ENCODE measurements at places on chromosomes 12 and 14. TPM values are rescaled to one million over a fixed set of nuclear protein-coding genes. Genes with fewer than 3 reads are reported as not detected.

DNA sequence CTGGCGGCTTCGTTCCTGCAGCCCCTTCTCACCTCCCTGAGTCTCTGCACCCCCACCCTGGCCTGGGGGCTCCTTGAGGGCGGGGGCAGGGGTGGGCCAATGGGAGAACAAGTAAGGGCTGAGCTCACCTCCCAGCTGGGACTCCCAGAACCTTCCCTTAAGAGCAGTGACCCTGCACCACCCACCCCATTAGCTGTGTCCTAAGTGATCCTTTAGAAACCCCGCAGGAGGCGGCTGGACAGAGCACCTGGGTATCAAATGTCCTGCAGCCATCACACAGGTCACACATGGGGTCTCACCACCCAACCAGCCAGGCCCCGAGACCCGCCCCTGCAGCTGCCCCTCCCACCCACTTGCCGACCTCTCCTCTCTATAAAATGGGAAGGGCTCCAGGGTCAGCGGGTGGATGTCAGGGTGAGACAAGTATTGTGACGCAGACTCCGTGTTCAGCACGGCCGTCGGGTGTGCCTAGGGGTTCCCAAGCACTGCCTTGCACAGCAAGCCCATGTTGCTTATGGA, 151.2 kb upstream of the C14orf180 start:
- no peak overlapping the region for H3K4me3 ChIP-seq
- no peak for DNase-seq
- H3K36me3 ChIP-seq: no peaks in the 10 kb centered on the region

Gene ENDOU
- total RNA-seq: not detected

- H3K27ac ChIP-seq: no peak overlapping the region
- no peak overlapping the region for H3K4me3 ChIP-seq
- H3K27me3 ChIP-seq: no peaks in the 10 kb centered on the region
- H3K4me1 ChIP-seq: no peaks in the 10 kb centered on the region
Measured at GRCh38 chr14:98962118-98962517, 309.9 kb downstream of the BCL11B start.

- H3K4me3 ChIP-seq: no peak overlapping the region
- peak overlapping the region; percentile 2 for H3K27ac ChIP-seq
- H3K4me1 ChIP-seq: peaks cover 42% of the 10 kb centered on the region
- peak; percentile 65 for DNase-seq
- H3K27me3 ChIP-seq: no peaks in the 10 kb centered on the region
- peaks cover 1% of the 10 kb centered on the region for H3K36me3 ChIP-seq
Measured at GRCh38 chr14:54857830-54858269, 44.8 kb downstream of the GCH1 start.

DNA sequence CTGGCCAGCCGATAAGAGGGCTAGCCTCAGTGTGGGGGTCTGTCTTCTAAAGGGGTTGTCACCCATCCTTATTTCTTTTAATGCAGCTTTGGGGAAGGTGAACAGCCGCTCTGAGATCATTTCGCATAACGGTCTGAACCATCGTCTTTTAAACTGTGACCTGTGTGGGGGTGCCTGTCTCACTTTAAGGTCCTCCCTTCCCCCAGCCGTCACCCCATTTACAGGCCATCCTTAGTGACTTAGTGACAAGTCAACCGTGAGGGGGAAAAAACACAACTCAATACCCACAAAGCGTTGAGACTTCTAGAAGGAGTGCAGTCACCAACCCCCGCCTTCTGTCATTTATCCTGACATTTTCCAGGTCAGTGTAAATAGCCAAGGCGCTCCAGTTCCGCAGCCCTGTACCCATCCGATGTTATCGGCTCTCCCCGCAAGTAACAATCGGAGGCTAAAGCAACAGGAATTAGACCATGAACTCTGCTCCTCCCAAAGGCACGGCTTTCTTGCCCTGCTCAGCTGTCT, 505 bp upstream of the DENND5B start:
- H3K27me3 ChIP-seq: no peaks in the 10 kb centered on the region
- no peaks in the 10 kb centered on the region for H3K36me3 ChIP-seq
- peaks cover 37% of the 10 kb centered on the region for H3K4me1 ChIP-seq

DNA sequence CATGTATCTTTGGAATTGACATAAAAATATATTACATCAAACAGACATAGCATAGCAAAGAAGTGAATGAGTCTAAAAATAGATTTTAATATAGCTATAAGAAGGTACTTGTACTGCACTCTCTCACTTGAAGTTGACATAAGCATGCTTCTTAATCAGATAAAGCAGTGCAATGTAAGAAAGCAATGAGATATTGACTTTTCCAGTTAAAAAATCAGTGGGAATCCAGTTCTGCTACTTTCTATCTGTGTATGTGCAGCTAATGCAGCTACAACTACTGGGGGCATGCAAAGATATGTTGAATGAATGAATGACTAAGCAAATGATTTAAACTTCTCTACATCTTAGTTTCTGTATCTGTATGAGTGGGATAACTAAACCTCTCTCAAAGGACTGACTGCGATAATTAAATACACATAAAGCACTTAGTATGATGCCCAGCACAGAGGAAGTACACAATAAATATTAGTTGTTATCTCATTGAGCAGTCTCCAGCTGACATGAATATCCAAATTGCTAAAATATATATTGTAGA, 10.3 kb downstream of the WASHC3 start:
- H3K4me3 ChIP-seq: no peak overlapping the region
- H3K4me1 ChIP-seq: peaks cover 17% of the 10 kb centered on the region
- no peak for DNase-seq
- no peaks in the 10 kb centered on the region for H3K27me3 ChIP-seq
- H3K27ac ChIP-seq: peak overlapping the region; percentile 68

GRCh38 chr14:25086081-25086480, 36.1 kb upstream of the STXBP6 start:
- H3K4me3 ChIP-seq: no peak overlapping the region
- DNase-seq: no peak
- no peaks in the 10 kb centered on the region for H3K27me3 ChIP-seq
- no peak overlapping the region for H3K27ac ChIP-seq
- no peaks in the 10 kb centered on the region for H3K4me1 ChIP-seq
- H3K36me3 ChIP-seq: no peaks in the 10 kb centered on the region

DNA sequence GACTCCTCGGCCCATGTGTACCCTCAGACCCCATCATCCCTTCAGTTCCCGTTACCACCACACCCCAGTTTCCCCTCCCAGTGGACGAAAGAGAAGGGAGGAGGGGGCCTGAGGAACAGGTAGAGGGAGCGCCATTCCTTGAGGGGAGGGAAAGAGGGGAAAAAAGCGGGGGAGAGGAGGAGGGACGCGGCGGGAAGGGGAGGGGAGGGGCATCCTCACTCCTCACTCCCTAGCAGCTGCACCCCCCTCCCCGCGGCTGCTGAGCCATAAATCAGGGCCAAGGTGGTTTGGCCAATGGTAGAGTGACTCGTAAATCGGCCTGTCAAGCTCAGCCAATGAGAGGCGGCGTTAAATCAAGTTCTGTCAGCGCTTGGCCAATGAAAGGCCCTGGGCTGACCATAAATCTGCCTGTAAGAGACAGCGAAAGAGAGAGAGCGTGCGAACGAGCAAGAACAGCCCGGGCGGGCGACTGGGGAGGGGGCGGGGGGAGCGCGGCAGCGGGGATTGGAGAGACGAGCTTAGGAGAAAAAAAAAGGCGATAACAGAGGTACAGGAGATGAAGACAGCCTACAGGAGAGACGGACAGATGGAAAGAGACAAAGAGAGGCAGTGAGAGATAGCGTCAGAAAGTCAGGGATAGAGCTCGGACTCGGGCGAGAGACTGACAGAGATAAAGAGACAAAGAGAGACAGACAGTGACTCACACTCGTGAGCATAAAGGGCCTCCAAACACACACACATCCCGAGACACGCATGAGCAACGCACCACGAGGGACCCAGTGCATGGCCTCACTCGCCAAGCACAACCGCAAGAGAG, 5.1 kb downstream of the GPR84 start:
- H3K27ac ChIP-seq: peak overlapping the region; percentile 81
- no peaks in the 10 kb centered on the region for H3K27me3 ChIP-seq
- peak; percentile 96 for DNase-seq
- H3K4me1 ChIP-seq: peaks cover 17% of the 10 kb centered on the region

DNA sequence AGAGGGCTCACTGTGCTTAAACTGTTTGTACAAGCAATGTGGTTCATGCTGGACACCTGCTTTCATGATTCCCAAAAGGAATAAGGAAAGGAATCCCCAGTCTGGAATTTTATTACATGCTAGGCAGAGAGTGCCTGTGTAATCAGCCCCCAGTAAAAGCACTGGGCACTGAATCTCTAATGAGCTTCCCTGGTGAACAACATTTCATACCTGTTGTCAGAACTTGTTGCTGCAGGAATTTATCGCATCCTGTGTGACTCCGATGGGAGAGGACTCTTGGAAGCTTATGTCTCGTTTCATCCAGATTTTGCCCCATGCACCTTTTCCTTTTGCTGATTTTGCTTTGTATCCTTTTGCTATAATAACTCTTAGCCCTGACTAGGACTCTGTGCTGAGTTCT, 190.2 kb upstream of the HMGA2 start:
- H3K4me3 ChIP-seq: no peak overlapping the region
- no peaks in the 10 kb centered on the region for H3K36me3 ChIP-seq
- no peaks in the 10 kb centered on the region for H3K27me3 ChIP-seq
- DNase-seq: no peak
- no peak overlapping the region for H3K27ac ChIP-seq

DNA sequence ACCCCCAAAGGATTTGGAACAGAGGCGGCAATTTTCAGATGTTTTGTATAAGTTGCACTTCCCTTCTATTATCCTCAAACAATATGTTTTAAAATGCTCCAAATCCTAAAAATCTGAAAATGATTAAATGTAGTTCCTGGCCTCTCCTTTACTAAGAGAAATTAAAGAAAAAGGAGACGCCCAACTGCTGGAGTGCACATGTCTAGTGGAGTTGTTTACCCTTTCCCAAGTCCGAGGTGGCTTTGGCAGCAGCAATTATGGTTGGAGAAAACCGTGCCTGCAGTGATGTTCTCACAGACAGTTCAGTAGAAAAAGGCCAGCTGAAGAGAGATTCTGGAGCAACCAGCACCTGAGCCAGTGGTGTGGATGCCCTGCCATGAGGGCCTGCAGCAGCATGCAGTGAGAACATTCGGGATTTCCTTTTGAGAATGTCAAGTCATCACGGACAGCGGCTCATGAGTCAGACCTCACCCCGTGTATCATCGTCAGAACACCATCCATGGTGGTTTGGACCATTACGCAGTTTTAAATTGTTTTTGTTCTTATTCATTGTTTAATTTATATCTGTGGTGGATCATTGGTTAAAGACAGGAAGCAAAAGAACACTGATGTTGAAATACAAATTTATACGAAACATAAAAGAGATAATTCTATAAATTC, 179.0 kb upstream of the KRR1 start:
- no peaks in the 10 kb centered on the region for H3K36me3 ChIP-seq
- no peak for DNase-seq
- H3K27ac ChIP-seq: no peak overlapping the region

Gene MDGA2
- total RNA-seq: not detected

Gene SERPINA6
- not detected for total RNA-seq

Gene PLEKHG7
- total RNA-seq: 23.2 TPM

GRCh38 chr12:118429688-118430383, 53.5 kb downstream of the SUDS3 start:
- no peak for DNase-seq
- H3K27ac ChIP-seq: no peak overlapping the region

- DNase-seq: no peak
- no peak overlapping the region for H3K4me3 ChIP-seq
- H3K27me3 ChIP-seq: no peaks in the 10 kb centered on the region
- peaks cover 10% of the 10 kb centered on the region for H3K4me1 ChIP-seq
- no peaks in the 10 kb centered on the region for H3K36me3 ChIP-seq
- no peak overlapping the region for H3K27ac ChIP-seq
Measured at GRCh38 chr14:77549451-77549850, 50.8 kb upstream of the ISM2 start.

DNA sequence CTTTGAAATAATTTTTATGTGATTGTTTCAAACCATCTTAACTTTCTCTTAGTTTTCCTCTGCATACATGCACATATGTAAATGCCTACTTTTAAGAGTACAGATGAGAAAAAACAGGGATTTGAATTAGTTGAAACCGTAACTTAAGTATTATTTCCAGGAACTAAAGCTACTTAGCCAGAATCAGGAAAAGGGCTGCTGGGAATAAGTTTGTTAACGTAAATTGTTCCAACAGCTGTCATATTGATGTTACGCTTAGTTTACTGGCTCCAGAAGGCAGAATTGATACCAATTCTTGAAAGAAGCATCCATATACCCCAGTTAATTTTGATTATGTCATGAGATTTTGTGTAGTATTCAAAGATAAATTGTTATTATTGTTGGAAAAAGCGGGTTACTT, 17.9 kb upstream of the KLRF1 start:
- DNase-seq: no peak
- no peaks in the 10 kb centered on the region for H3K36me3 ChIP-seq
- H3K4me1 ChIP-seq: peaks cover 23% of the 10 kb centered on the region
- H3K27me3 ChIP-seq: no peaks in the 10 kb centered on the region

DNA sequence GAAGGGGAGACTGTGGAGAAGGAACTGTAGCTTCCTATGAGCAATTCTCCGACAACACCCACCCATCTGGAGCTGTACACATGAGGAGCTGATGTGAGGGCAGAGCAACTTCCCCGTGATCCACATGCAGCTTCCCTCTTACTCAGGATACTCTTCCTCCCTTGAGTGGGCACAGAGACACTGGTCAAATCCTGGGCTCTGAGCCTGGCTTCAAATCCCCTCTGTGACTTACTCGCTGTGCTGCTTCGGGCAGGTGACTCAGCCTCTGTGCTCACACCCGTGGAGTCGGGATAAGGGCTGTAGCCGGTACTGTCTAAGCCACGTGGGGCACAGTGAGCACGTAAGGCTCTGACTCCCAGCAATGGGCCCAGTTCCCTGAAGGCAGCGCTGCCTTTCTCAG, 31.1 kb downstream of the ZFYVE21 start:
- H3K4me1 ChIP-seq: no peaks in the 10 kb centered on the region
- no peak overlapping the region for H3K27ac ChIP-seq
- H3K4me3 ChIP-seq: no peak overlapping the region
- H3K36me3 ChIP-seq: no peaks in the 10 kb centered on the region
- H3K27me3 ChIP-seq: no peaks in the 10 kb centered on the region

DNA sequence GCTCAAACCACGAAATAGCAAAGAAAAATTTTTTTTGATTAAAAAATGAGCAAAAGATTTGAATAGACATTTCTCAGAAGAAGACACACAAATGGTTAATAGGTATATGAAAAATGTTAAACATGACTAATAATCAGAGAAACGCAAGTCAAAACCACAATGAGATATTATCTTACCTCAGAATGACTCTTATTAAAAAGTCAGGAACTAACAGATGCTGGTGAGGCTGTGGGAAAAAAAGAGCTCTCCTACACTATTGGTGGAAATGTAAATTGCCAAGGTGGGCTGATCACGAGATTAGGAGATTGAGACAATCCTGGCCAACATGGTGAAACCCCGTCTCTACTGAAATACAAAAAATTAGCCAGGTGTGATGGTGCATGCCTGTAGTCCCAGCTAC, 315.5 kb upstream of the FLRT2 start:
- no peak overlapping the region for H3K27ac ChIP-seq
- H3K4me3 ChIP-seq: no peak overlapping the region

- no peaks in the 10 kb centered on the region for H3K36me3 ChIP-seq
- no peaks in the 10 kb centered on the region for H3K27me3 ChIP-seq
- peak overlapping the region; percentile 80 for H3K27ac ChIP-seq
- peak; percentile 88 for DNase-seq
Measured at GRCh38 chr14:105491366-105491973, 424 bp downstream of the TEDC1 start.

Gene DHH
- 0.36 TPM for total RNA-seq
